CD4-positive, alpha-beta T cell treated with Interleukin-12 subunit alpha and Interleukin-12 subunit beta, for 1 hour (primary cell): ENCODE measurements at places on chromosomes 7 and 10.

GRCh38 chr7:80902716-80903308 lies 16.0 kb downstream of the SEMA3C start:
- DNase-seq: no peak

DNA sequence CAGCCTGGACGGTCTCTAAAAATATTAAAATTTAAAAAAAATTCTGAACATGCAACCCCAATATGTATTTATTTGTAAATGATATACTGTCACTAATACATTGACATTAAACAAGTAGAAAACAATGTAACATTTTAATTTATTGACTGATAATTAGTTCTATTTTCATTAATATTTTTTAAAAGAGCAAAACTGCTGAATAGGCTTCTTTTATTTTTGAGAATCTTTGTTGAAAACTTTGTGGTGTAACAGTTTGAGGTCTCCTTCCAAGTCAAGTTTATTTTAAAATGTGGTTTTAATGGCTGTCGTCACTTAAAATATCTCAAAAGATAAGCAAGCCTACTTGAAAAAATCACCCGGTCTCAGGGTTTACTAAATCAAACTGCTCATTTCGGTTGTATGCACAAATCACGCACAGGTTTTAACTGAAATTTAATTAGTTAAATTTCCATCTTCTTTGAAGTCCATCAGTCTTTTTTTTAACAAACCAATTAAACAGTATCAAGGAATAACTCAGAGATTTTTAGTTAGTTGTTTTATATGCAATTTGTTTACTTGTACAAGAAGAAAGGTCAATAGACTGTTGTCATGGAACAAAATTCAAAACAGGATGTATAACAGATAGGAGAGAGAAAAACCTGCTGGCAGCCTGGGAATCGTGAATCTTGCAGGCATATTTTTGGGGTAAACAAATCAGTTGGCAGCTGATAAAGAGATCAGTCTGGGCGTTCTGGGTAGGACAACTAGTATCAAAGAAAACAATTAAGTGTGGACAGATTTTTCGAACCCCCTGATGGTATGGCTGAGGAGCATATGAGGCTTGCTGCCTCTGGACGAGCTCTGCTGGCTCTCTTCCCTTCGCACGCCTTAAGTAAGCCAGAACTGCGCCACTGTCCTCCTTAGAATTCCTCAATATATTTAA lies 9.7 kb upstream of the EDRF1 start:
- no peak for DNase-seq

DNA sequence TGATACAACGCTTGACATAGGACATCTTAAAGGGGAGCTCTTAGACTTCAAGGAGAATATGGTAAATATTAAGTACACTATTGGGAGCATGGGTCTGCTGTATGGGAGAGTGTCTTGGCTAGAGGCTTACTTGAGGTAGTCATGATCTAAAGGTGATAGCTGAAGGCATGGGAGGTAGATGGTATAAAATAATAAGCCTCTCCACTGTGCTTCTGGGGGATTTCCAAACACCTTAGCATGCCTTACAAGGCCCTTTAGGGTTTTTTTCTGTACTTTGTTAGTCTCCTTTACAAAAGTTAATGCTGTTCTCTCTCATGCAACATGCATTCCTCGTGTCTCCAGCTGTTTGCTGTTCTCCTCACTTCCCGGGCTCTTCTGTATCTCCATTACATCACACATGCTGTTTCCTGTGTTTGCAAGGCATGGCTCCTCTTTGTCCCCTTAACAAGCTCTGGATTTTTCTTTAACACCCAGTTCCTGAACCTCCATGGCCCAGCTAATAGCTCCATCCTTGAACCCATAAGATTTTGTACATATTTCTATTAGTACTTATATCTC lies 449.7 kb downstream of the AUTS2 start:
- DNase-seq: no peak

DNA sequence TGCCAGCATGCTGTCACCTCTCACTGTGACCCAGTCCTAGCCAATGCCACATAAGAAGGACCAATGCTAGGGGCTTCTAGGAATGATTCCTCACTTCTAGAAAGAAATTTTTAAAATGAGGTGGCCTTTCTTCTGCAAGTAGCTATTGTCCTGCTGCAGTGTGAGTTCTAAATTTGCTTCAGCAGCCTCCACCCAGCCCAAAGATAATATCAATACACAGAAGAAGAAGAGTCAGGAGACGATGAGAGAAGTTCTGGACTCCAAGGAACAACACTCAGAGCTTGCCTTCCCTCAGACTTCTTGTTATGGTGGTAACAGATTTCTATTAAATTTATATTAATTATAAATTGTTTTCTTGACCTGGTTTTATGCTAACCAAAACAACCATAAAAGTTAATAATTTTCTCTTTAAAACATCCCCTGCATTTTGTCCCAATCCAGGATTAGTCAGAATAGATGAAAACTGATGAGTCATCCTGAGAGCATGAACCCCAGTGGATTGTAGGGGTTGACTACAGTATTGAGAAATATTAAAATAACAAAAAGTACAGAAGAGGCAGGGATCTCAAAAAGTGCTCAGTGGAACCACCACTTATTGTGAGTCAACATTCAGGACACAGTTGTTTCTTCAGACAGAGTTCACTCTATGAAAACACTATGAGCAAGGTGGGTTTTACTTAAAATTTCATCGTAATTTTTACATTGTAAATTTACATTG lies 29.6 kb upstream of the AKR1C2 start:
- DNase-seq: no peak

- no peak for DNase-seq
These were observed 555.9 kb upstream of the DPP6 start for GRCh38 chr7:153496257-153496656.

GRCh38 chr7:83987764-83988163 lies 206.8 kb downstream of the SEMA3A start:
- no peak for DNase-seq

DNA sequence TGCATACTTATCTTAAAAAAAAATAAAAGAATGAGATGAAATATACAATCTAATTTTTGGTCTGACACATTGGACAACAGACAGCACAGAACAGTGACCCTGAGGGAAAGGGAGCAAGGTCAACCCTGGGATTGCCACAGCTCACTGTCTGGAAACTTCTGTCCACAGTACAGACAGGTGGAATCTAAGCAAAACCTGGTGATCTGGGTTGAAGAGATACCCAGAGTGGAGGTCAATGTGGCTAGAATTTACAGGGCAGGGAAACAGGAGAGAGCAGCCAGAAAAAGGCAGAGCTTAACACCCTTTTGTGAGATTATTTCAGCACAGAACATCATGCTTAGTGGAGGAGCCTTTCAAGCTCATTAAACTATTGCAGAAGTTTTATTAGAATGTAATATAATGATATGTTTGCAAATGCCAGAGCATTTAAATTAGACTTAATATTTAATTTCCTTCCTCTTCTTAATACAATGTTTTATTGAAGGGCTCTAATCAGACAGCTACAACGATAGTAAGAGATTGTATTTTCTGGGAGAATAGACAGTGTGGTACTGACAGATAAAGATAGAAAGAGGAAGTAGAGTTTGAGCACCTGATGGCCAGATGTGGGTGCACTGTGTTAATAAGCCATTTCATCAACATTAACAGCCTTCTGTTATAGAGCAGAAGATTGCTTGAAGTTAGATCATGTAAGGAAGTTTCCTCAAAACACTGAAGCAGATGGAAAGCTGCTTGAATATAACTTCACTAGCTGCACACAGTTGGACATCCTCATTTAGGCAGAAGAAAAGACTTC lies 309.4 kb downstream of the HGF start:
- DNase-seq: no peak

GRCh38 chr10:92712016-92712889 lies 22.5 kb downstream of the HHEX start:
- no peak for DNase-seq

- no peak for DNase-seq
These were observed 144.6 kb upstream of the COL1A2 start for GRCh38 chr7:94250124-94250523.

DNA sequence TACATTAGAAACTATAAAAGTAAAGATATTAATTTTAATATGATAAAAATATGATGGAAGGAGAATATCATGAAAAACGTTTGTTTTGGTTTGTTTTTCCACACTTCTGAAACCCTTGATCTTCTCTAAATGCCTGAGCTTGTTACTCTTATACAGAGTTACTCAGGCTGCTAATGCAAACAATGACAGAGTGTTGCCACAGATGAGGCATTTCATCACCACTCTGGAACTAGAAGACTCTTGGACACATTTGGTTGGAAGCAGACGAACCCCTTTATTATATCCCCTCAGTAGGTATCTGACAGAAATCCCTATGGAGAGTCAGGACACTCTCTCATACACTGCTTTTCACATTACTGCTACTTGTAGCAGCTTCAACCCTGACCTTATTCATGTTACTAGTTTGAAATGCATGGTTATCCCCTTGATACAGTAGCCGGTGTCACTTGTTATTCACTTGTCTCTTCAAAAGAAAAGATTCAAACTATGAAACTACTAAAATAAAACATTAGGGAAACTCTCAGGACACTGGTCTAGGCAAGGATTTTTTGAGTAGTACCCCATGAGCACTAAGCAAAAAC lies 66.9 kb downstream of the SEMA3C start:
- DNase-seq: no peak

DNA sequence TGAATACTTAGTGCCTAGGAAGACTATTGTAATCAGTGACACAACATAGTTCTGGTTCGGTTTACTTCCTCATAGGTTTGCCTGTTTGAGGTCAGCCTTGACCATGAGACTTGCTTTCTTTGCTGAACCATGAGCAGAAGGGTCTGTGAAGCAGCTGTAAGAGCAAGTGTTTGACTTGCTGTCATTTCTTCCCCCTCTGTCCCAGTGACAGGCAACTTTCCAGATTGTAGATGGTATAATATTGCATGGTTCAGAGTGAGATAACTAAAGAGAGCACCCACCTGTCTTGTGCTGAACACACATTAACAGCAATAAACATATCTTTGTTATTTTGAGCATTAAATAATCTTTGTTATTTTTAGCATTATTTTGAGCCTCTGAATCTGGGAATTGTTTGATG lies 9.3 kb upstream of the RTKN2 start:
- DNase-seq: no peak

GRCh38 chr7:253581-254336 lies 36.2 kb upstream of the FOXL3 start:
- DNase-seq: no peak

DNA sequence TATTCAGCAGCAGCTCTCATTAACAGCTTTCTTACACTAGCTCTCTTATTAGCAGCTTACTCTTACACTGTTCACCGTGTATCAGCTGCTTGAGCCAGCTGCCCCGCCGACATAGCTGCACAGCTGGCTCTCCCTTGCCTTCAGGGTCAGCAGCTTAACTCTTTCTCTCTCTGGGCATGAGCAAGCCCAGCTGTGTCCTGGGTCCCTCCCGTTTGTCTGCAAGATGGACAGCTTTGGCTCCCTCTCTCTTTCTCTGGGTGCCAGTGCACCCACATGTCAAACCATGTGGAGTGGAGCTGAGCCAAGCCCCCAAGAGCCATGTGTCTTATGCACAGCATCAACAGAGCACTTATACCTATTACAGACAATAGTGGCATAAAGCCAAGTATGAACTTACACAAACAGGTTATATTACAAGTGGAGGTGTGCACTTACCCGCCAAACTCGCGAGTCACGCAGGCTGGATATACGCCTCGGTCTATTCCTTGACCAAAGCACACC lies 35.7 kb upstream of the MTPAP start:
- no peak for DNase-seq

DNA sequence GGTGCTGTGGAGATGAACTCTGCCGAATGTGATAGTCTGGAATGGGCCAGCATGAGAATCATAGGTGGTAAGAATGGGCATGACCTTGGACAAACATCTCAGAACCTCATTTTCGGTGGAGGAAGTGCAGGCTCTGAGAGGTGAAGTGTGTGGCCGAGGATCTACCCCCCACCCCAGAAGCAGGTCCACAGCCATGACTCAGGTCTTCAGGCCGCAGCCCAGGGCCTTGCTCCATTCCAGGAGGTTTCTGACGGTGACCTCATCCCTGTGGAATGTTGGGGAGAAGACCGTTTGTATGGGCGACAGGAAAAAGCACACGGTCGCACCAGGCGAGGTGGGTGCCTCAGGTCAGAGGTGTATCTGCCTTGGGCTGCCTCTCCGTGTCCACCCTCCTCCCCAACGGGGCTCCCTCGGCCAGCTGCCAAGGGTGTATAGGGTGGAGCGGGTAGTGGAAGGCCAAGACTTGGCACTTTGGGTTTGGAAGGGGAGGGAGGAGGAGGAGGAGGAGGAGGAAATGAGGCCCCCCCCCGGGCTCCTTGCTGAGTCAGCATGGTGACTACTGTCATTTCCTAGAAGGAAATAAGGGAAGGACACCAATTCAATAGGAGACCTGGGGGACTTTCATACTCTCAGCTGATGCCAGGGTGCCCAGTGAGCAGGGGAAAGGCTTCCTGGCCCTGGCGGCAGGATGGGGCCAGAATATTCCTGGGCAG lies 168.0 kb upstream of the RHEB start:
- DNase-seq: no peak

DNA sequence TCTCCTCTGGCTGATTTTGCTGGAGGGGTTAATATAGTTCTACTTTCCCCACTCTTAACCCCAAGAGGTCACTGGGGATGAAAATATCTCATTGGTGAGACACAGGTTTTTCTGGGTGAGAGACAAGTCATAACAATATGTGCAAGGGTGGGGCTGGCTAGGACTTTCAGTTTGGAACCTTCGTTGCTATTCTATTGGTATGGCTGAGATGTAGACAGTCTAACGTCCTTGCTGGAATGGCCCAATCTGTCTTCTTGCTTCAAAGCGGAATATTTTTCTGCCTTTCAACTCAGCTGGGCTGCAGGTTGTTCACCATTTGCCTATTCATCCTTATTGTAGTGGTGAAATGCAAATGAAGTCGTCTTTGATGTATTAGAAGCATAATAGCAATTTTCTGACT lies 267.3 kb upstream of the MKI67 start:
- DNase-seq: no peak

GRCh38 chr7:24715171-24715570 lies 42.1 kb downstream of the GSDME start:
- no peak for DNase-seq

DNA sequence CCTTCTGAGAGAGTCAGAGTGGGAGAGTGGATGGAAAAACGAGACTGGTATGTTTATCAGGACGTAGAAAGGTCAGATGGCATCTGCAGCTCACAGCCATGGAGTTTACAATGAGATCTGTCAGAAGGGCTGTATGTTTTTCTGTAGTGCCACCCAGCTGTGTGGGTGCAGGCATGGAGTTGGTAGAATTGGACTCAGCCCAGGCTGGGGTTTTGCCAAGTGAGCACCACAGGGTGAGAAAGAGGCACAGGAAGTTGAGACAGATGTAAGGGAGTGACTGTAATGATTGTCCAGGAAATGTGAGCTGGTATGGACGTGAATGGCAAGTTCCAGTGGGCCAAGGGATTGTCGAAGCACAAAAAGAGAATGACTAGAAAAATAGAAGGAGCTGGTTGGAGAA lies 9.1 kb upstream of the ZYX start:
- DNase-seq: peak; percentile 56

DNA sequence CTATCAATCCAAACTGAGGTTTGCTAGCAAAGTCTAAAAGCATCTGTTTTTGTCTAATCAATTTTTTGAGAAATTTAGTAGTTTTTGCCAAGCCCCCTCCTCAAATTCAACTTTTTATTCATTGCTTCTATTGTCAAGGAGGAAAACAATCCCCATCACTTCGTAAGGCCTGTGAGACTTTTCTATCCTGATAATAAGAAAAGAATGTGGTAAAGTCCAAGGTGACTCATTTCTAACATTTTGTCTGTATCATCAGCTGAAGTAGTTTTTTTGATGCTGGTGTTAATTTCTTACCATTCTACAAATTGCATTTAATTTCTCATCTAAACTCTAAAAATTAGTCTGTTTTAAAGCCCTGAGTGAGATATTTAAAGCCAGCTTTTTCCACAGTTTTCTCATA lies 11.7 kb downstream of the ANK3 start:
- no peak for DNase-seq
